ENCODE measurements at places on chromosomes 3 and 15. TPM values are rescaled to one million over a fixed set of nuclear protein-coding genes. Genes with fewer than 3 reads are reported as not detected.

MAP1A gene
- total RNA-seq = 67.7 TPM

IL5RA gene
- 0.46 TPM for total RNA-seq

ADAMTS17 gene
- 6.8 TPM for total RNA-seq

RBPMS2 gene
- 5.3 TPM for total RNA-seq

GREM1 gene
- 825 TPM for total RNA-seq

LRRC34 gene
- 4.8 TPM for total RNA-seq

GOLGA8M gene
- 2.2 TPM for total RNA-seq

EXOSC7 gene
- total RNA-seq = 30.8 TPM

MEGF11 gene
- total RNA-seq = not detected

C2CD4A gene
- not detected for total RNA-seq

PTPN23 gene
- total RNA-seq = 32.4 TPM

SUCLG2 gene
- 51.9 TPM for total RNA-seq

- no peak for DNase-seq
These were observed 40.4 kb downstream of the LYSMD4 start for GRCh38 chr15:99692825-99693224.

DNA sequence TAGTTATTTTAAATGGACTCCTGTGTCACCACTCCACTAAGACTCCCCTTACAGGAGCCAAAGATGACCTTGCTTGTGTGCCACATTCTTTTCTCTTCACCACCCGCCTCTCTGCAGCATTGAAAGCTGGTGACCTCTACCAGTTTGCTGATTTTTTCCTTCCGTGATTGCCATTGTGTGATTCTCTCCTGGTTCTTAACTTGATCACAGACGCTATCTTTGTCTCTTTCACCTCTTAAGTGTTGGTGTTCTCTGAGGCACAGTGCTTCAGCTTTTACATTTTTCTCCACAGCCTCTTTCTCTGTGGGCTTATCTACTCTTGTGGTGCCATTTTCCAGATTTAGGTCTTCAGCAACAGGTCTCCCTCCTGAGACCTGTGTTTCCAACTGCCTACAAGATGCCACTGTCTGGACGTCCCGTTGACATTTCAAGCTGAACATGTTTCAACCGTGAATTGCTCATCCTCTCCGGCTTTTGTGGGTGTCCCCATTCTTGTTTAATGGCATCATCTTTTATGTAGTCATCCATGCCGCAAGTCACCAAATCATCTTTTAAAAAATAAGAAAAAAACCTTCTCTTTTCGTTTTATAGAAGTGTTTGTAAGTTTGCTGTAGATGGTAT lies 26.5 kb downstream of the IQGAP1 start:
- DNase-seq = no peak

- no peak for DNase-seq
These were observed 36.0 kb upstream of the ULK4 start for GRCh38 chr3:41997702-41998550.

DNA sequence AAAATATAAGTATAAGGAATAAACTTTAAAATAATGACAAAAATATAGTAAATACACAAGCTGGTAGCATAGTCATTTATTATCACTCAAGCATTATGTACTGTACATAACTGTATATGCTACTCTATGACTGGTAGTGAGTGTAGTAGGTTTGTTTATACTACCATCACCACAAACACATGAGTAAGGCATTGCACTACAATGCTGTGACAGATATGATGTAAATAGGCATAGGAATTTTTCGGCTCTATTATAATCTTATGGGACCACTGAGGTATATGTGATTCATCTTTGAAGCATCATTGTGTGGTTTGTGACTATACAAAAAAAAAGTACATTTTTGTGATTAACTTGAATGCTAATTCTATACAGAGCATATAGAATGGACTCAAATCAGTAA lies 35.3 kb upstream of the FBN1 start:
- DNase-seq = no peak

DNA sequence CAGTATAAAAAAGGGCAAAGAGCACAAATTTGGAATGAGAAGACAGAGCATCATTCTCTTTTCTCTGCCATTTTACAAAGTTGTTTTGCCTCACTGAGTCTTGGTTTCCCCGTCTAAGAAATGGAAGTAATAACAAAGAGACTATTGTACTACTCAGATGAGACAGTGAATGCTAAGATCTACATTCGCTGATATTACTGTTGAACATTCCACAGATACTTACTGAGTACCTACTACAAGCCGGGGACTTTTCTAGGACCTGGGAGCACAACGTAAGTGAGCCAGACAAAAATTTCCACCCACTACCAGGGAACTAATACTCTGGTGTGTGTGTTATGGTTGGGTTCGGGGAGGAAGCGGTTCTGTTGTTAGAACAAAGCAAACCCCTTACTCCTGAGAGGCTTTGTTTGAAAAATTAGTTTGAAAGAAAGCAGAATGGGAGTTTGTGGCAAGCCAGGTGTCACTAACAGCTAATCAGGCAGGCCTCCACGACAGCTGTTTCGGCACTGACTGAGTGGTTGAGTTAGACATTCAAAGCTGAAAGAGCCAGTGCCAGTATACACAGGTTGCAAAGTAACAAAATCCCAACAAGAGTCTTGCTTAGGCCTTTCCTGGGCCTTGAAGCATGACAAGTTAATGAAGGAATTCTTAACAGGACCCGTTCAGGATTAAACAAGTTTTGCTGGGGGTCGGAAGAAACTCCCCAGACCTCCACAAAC lies 458.3 kb downstream of the EDEM1 start:
- no peak for DNase-seq

- no peak for DNase-seq
These were observed 315.9 kb upstream of the TBL1XR1 start for GRCh38 chr3:177512945-177513814.

DNA sequence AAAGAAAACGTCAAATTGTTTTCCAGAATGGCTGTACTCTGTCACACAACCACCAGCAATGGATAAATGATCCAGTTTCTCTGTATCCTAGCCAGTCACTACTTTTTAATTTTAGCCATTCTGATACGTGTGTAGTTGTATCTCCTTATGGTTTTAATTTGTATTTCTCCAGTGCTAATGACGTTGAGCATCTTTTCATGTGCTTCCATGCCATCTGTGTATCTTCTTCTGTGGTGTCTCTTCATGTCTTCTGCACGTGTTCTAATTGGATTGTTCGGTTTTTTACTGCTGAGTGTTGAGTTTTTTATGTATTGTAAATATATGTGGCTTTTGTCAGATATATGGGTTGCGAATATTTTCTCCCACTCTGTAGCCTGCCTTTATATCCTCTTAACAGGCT lies 81.9 kb downstream of the SUMF1 start:
- DNase-seq = no peak

DNA sequence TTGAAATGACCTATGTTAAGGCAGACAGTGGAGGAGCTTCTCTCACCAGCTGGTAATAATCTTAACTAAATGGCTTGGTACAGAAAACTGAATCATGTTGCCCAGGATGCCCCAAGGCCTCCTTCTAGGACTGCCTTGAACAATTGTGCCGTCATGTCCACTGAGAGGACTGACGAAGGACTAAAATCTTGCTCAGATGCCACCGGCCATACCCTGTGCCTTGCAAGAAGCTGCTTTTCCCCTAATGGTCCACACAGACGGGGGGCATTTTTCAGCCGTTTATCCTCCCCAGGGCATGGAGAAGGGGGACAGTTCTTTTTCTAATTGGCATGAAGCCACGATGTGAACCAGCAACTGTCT lies 1.8 kb upstream of the CP start:
- DNase-seq = no peak

DNA sequence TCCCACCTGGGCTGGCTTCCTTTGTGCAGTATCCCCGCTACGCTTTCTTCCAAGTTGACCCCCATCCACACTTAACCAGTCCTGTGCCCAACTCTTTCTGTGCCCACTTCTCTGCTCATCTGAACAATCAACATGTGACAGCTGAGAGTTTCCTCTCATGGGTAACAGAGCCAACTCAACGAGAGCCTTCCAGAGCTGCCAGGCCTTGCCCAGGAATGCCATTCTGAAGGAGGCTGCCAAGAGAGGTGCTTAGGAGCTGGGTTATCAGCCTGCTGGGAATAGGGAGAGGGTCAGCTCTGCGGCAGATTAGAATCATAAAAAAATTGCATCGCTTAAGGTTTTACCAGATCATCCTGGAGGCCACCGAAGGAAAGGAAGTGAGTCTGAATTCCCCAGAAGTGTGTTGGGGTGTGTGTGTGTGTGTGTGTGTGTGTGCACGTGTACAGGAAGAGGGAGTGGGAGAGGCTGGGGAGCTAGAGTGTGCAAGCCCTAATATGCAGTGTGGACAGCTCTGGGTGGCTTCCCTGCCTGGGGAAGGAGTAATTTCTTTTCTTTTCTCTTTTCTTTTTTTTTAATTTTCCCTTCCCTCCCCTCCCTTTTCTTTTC lies 66.7 kb downstream of the ITGA11 start:
- no peak for DNase-seq

GRCh38 chr15:67411486-67411885 lies 109.4 kb upstream of the C15orf61 start:
- no peak for DNase-seq

DNA sequence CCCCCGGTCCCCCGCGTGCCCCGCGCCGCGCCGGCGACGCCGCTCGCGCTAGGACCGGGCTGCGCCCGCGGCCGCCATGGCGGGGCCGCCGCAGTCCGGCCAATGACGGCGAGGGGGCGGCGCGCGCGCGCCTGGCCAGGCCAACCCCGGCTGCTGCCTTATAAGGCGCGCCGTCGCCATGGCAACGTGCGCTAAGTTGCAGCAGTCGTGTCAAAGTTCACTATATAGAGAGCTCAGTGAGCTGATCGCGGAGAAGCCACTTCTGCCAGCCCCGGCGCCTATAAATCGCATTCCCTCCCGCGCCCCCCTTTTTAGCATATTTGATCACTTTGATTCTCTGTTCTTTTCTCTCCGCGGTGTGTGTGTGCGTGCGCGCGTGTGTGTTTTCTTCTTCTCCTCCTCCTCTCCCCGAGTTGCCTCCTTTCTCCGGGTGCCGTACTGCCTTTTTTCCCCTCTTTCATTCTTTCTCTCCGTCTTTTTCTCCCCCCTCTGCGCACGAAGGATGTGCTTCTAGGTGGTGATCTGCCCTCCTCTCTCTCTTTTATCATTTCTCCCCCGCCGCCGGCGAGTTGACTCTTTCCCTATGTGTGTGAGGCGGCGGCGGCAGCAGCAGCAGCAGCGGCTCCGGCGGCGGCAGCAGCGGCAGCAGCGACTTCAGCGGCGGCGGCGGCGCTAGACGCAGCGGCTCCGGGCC lies at the start of gene NR2F2:
NR2F2 (plus strand) TSS at position 251 of the 694 bp plus-strand sequence. CDS start 1,406 bp downstream, outside the sequence.
- peak; percentile 98 for DNase-seq

DNA sequence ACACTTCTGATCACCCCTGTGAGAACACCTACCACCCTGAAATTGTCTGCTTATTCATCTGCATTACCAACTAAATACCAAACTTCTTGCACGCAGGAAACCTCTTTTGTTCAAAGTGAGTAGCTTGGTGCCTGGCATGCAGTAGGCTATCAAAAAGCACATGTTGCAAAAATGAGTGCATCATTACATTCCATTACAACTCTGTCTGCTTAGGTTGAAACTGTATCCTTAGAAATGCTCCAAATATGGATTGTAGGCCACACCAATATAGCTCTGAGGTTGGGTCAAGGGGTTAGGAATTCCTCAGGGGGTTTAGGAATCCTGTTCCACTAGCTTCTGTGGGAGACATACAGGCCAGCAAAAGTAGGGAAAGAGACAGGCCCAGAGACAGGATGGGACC lies 107.2 kb downstream of the THRB start:
- no peak for DNase-seq

GRCh38 chr3:83877910-83878309 lies 1080.9 kb upstream of the CADM2 start:
- DNase-seq = no peak

- DNase-seq = no peak
These were observed 103.6 kb upstream of the THSD4 start for GRCh38 chr15:71011503-71012155.

DNA sequence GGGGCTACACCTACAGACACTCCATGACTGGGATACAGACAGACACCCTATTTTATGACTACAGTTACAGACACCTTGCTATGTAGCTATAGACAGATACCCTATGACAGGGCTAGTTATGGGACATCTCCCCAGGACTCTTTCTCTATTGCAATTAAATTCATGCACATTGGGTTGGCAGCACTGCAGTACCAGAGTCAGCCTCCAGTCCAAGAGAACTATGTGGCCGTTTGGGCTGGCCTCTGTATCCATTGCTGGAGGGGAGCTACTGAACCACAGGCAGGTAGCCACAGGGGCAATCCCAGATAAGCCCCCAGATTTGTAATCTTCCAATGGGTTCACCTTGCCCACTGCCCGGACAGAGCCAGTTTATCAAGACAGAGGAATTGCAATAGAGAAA lies 108.4 kb upstream of the SPATA16 start:
- no peak for DNase-seq

All from posterior vena cava (tissue), 2 donors.